ENCODE measurements at places on chromosomes 7 and 10.

- no peak for DNase-seq
These were observed 98.1 kb downstream of the PARD3 start for GRCh38 chr10:34716958-34717357.

DNA sequence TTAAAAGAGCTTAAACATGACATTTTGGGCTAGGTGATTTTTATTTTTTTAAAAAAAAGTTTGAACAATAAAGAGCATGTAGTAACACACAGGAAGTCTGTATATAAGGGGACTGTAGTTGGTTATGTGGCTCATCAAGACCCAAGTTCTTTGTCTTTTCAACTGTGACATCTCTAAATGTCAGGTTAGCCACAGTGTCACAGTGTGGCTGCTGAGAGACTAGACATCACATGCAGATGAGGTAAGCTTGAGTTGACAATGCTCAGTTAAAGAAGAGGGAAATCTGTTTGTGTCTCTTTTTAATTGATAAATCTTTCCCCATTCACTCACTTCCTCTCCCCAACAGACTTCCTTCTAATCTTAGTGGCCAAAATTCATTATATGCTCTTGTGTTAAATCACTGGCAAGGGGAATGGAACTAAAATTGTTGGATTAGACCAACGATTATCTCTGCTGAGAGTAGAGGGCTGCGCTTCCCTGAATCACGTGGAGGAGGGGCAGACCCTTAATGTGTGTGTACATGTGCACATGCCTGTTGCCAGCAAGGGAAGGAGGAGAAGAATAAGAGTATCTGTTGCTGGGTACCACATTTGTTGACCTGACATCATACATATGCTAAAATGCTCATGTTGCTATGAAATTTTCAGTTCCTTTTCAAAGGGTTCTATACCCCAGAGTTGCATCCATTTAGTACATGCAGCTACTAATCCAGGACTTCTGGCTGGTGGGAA lies 78.3 kb downstream of the MMRN2 start:
- DNase-seq: no peak

DNA sequence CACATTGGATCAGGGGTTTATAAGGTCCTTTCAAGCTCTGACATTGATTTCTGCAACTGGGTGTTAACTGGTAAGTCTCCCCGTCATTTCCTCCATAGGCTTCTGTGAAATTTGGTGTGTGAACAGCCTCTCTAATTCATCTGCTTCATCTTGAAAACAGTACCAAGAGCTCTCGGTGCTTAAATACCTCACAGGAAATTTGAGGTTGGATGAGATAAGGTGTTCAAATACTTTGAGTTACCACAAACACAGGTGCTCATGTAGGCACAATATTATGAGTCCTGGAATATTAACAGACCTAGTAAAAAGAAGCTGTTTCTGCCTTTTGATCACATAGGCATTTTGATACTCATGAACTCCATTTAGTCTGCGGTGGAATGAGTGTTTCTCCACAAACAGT lies 85.2 kb downstream of the RTKN2 start:
- no peak for DNase-seq

DNA sequence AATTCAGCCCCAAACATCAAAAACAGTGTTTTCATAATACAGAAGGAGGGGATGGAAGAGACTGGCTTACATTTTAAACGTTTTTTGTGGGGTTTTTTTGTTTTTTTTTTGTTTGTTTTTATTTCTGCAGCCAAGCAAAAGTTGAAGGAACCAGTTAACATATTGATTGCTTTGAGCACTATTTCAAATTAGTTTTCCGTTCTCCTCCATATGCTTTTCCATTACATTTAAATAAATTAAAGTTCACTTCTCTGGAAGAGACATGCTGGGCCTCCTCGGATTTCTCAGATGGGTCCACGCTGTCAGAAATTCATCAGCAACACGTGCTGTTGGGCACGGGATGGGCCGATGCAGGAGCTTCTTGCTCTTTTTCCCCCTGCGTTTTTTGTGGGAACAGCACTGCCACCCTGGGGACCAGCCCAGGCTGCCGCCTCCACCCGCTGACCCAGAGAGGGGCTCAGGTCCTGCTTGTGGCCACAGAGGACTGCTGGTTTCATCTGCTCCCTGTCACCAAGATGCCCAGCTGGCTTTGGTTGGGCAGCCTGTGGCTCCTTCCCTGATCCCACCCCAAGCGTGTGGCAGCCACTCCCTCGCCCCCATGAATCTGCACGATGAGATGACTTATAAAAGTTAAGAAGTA lies 67.7 kb upstream of the CHST15 start:
- no peak for DNase-seq

DNA sequence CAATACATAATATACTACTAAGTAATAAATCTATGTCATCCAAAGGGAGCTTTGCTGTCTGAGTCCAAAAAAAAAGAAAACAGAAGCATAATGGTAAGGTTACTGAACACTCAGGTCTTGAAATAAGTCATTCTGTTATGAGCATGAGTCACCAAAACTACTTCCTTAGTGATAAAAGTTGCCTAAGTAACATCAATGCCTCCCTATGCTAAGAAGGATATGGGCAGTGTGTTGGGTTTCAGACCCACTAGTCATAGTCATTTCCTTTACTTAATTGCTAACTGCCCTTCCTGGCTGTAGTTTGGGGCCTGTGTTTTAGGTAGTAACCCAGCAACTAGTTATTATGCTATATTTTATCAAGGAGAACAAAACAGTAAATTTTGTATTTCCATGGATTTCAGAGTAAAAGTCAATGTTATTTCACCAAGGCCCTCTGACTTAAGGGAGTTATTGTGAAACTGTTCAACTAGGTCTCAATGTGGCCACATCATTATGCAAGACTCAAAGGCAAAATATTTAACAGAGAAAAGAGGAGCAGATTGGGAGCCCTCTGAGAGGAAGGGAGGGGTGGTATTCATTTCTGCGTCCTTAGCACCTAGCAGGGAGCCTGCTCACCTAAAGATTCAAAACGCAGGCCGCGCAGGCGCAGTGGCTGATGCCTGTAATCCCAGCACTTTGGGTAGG lies 11.7 kb upstream of the VIM start:
- no peak for DNase-seq

- no peak for DNase-seq
These were observed 64.3 kb downstream of the ARID5B start for GRCh38 chr10:61965703-61966395.
